Dermis microvascular lymphatic vessel endothelial cell (primary cell): ENCODE measurements at places on chromosomes 6 and 20. TPM values are rescaled to one million over a fixed set of nuclear protein-coding genes. Genes with fewer than 3 reads are reported as not detected.

ESF1 gene
- total RNA-seq, result 4.5 and 5.9 TPM in 2 replicates

FKBP1A gene
- 276 and 393 TPM in 2 replicates for total RNA-seq

MYBL2 gene
- total RNA-seq, result 8.6 and 13.0 TPM in 2 replicates

USP49 gene
- 1.3 and 2.0 TPM in 2 replicates for total RNA-seq

COL11A2 gene
- total RNA-seq, result under 0.01 and 0.38 TPM in 2 replicates

CST7 gene
- not detected in 2 replicates for total RNA-seq

HRH3 gene
- total RNA-seq, result not detected in 2 replicates

SLC22A2 gene
- not detected in 2 replicates for total RNA-seq

CENPB gene
- total RNA-seq, result 65.5 and 77.4 TPM in 2 replicates

CD109 gene
- total RNA-seq, result 4.4 and 9.2 TPM in 2 replicates
